GM23338 (cell line): ENCODE measurements at places on chromosomes 2 and 18. TPM values are rescaled to one million over a fixed set of nuclear protein-coding genes. Genes with fewer than 3 reads are reported as not detected.
A peak's percentile ranks its signal among the peaks of the same experiment; 100 is the strongest.

GRCh38 chr2:157056200-157056676 lies 201.3 kb upstream of the GALNT5 start:
- no peak overlapping the region for H3K4me3 ChIP-seq
- no peak overlapping the region for H3K27ac ChIP-seq
- no peak for DNase-seq
- no peaks in the 10 kb centered on the region for H3K4me1 ChIP-seq
- no peaks in the 10 kb centered on the region for H3K36me3 ChIP-seq
- no peaks in the 10 kb centered on the region for H3K27me3 ChIP-seq

GRCh38 chr2:236175548-236176150 lies 7.5 kb upstream of the GBX2 start:
- H3K36me3 ChIP-seq, result no peaks in the 10 kb centered on the region
- H3K4me3 ChIP-seq, result no peak overlapping the region
- DNase-seq, result no peak
- no peak overlapping the region for H3K27ac ChIP-seq

GRCh38 chr18:72637299-72637698 lies 93.2 kb upstream of the CBLN2 start:
- H3K27ac ChIP-seq, result no peak overlapping the region
- H3K4me1 ChIP-seq, result no peaks in the 10 kb centered on the region
- no peaks in the 10 kb centered on the region for H3K27me3 ChIP-seq
- no peak overlapping the region for H3K4me3 ChIP-seq
- DNase-seq, result no peak
- no peaks in the 10 kb centered on the region for H3K36me3 ChIP-seq

DNA sequence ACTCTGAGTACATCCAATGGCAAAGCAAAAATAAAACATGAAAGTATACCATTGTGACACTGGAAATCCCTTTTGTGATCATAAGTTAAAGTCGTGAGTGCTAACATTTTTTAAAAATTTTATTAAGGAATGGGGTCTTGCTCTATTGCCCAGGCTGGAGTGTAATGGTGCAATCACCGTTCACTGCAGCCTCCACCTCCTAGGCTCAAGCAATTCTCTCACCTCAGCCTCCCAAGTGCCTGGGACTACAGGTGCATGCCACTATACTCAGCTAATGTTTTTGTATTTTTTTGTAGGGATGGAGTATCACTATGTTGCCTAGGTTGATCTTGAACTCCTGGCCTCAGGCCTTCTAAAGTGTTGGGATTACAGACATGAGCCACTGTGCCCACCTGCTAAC lies 14.3 kb upstream of the TNFAIP6 start:
- H3K36me3 ChIP-seq, result no peaks in the 10 kb centered on the region
- no peak overlapping the region for H3K4me3 ChIP-seq
- H3K4me1 ChIP-seq, result peaks cover 20% of the 10 kb centered on the region

DNA sequence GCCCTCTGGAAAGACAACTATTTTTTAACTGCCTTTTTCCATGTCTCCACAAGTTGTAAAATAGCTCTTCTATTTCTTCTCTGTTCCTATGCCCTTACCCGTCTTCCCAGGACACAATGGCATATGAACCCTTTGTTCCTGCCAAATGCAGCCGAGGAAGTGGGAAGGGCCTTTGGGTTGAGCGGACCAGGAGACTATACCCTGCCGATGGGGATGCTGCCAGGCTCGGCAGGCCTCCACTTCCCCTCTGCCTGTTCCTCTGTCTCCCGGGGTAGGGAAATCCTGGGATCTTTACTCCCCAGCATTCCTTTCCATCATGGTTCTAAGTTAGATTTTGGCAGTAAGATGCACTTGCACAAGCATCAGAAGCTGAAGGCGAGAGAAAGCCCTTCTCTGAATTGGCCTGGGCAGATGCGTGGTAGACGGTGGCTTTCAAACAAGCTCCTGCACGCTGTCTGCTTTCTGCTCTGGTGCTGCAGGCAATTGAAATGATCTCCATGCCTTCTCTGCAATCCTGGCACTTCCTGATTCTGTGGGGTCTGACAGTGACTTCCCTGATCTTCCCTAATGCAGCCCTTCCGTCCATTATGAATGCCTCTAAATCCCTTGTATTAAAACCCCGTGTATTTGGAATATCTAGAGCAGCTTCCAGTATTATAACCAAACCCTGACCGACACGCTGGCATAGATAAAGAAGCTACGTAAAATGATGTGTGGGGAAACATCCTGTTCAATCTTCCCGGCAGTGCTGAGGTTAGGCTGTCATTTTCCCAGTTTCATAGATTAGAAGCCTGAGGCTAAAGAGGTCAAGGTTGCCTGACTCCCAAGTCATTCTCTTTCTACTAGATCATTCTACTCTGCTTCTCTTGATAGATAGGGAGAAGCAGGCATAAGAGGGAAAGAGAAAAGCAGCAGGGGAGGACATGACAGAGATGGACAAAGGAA lies 69.8 kb downstream of the MCFD2 start:
- no peak overlapping the region for H3K4me3 ChIP-seq
- no peaks in the 10 kb centered on the region for H3K36me3 ChIP-seq
- H3K27ac ChIP-seq, result no peak overlapping the region
- no peaks in the 10 kb centered on the region for H3K4me1 ChIP-seq
- DNase-seq, result no peak

GRCh38 chr2:119644186-119644585 lies 34.8 kb upstream of the TMEM177 start:
- H3K27ac ChIP-seq, result no peak overlapping the region
- no peaks in the 10 kb centered on the region for H3K36me3 ChIP-seq
- no peak overlapping the region for H3K4me3 ChIP-seq
- H3K4me1 ChIP-seq, result peaks cover 9% of the 10 kb centered on the region
- DNase-seq, result no peak

GRCh38 chr2:56034258-56034657 lies 110.7 kb upstream of the EFEMP1 start:
- no peak for DNase-seq
- H3K27me3 ChIP-seq, result no peaks in the 10 kb centered on the region
- H3K4me1 ChIP-seq, result no peaks in the 10 kb centered on the region

ACP1 gene
- total RNA-seq, result 189 and 213 TPM in 2 replicates

- peaks cover 33% of the 10 kb centered on the region for H3K4me1 ChIP-seq
- H3K4me3 ChIP-seq, result no peak overlapping the region
- H3K27me3 ChIP-seq, result no peaks in the 10 kb centered on the region
- peak; percentile 84 for DNase-seq
- no peak overlapping the region for H3K27ac ChIP-seq
Observed at GRCh38 chr2:207474863-207475485, 54.8 kb upstream of the CREB1 start.

GRCh38 chr2:121476684-121477083 lies 54.0 kb upstream of the RNU4ATAC start:
- DNase-seq, result no peak
- H3K4me1 ChIP-seq, result peaks cover 26% of the 10 kb centered on the region
- H3K27me3 ChIP-seq, result no peaks in the 10 kb centered on the region
- H3K4me3 ChIP-seq, result no peak overlapping the region
- H3K27ac ChIP-seq, result no peak overlapping the region
- no peaks in the 10 kb centered on the region for H3K36me3 ChIP-seq

GRCh38 chr2:237044281-237044680 lies 41.4 kb upstream of the COPS8 start:
- H3K36me3 ChIP-seq, result no peaks in the 10 kb centered on the region
- no peaks in the 10 kb centered on the region for H3K27me3 ChIP-seq
- no peak overlapping the region for H3K4me3 ChIP-seq
- H3K4me1 ChIP-seq, result peaks cover 9% of the 10 kb centered on the region
- H3K27ac ChIP-seq, result no peak overlapping the region
- DNase-seq, result no peak

DNA sequence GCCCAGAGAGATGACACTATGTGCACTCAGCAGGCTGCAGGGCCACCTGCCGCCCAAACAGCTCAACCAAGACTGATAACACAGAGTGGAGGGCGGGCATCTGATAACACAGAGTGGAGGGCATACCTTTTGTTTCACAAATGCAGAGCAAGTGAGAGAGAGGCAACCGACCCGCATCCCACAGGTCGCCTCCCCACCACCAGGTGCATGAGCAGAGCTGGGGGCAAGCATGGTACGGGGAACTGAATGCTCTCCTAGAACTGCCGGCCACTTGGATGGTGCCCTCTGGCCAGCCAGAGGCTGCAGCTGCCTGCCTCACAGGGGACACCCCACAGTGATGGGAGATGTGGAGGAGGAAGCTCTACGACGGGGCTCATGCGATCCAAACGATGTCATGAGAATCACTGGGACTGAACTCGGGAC lies 49.5 kb downstream of the ANO7 start:
- DNase-seq, result no peak
- no peaks in the 10 kb centered on the region for H3K27me3 ChIP-seq
- H3K4me3 ChIP-seq, result no peak overlapping the region
- H3K4me1 ChIP-seq, result no peaks in the 10 kb centered on the region
- no peak overlapping the region for H3K27ac ChIP-seq

GRCh38 chr18:31970617-31971016 lies 27.7 kb upstream of the TRAPPC8 start:
- H3K36me3 ChIP-seq, result no peaks in the 10 kb centered on the region
- H3K4me1 ChIP-seq, result no peaks in the 10 kb centered on the region
- DNase-seq, result no peak
- no peak overlapping the region for H3K4me3 ChIP-seq
- no peaks in the 10 kb centered on the region for H3K27me3 ChIP-seq

GPAT2 gene
- 2.0 and 2.2 TPM in 2 replicates for total RNA-seq

DNA sequence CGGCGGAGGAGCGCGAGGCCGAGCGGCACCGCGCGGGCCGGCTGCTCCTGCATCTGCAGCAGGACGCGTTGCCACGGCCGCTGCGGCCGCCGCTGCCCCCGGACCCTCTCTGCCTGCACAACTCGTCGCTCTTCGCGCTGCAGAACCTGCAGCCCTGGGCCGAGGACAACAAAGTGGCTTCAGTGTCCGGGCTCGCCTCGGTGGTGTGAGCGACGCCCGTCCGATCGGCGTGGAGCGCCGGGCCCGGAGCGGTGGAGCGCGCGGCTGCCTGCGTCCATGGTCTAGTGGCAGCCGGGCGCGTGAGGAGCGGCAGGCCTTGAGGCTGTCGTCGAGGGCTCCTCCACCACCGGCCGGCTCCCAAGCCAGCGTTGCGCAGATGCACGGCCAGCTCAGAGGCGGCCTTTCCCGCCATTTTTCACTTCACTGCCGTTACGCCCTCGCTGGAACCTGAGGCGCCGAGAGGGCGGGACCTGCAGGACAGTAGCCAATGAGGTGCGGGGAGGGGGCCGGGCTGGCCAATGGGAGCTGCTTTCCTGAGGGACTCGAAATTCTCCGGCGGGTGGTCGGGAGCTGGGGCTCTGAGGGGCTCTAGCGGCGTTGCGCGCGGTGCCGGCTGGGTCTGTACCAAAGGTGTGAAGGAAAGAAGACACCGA lies 1.9 kb downstream of the TLX2 start:
- no peak overlapping the region for H3K27ac ChIP-seq
- no peaks in the 10 kb centered on the region for H3K36me3 ChIP-seq
- H3K4me3 ChIP-seq, result peak overlapping the region; percentile 57
- peak; percentile 95 for DNase-seq

POTEE gene
- 0.12 and 0.97 TPM in 2 replicates for total RNA-seq

DNA sequence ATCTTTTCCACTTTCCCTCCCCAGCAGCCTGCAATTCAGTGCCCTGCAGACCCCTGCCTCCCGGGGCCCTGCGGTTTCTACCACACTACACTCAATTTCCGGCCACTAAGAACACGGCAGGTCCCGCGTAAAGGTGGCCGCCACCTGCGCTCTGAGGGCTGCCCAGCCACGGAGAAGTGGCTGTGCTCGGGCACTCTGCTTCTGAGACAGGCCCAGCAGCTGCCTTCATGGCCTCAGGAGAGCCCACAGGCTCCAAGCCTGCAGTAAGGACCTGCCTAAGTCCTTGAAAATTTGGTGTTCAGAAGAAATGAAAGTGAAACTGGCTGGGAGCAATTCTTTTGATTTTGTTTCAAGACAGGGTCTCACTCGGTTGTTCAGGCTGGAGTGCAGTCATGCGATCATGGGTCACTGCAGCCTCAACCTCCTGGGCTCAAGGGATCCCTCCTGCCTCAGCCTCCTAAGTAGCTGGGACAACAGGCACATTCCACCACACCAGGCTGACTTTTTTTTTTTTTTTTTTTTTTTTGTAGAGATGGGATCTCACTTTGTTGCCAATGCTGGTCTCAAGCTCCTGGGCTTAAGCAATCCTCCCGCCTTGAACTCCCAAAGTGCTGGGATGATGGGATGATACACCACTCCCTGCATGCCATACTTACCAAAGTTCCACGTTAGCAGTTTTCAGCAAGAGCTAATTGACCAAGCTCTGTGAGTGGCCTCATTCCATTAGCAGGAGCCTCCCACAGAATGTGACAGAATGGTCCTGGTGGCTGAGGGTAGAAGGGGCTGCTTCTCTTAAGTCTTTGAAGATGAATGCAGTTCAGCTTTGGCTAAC lies 14.6 kb upstream of the ALPP start:
- no peak overlapping the region for H3K27ac ChIP-seq
- DNase-seq, result no peak
- H3K4me3 ChIP-seq, result no peak overlapping the region
- H3K27me3 ChIP-seq, result no peaks in the 10 kb centered on the region
- H3K36me3 ChIP-seq, result no peaks in the 10 kb centered on the region
- H3K4me1 ChIP-seq, result no peaks in the 10 kb centered on the region; the same call in 1 of the 2 replicates

DNA sequence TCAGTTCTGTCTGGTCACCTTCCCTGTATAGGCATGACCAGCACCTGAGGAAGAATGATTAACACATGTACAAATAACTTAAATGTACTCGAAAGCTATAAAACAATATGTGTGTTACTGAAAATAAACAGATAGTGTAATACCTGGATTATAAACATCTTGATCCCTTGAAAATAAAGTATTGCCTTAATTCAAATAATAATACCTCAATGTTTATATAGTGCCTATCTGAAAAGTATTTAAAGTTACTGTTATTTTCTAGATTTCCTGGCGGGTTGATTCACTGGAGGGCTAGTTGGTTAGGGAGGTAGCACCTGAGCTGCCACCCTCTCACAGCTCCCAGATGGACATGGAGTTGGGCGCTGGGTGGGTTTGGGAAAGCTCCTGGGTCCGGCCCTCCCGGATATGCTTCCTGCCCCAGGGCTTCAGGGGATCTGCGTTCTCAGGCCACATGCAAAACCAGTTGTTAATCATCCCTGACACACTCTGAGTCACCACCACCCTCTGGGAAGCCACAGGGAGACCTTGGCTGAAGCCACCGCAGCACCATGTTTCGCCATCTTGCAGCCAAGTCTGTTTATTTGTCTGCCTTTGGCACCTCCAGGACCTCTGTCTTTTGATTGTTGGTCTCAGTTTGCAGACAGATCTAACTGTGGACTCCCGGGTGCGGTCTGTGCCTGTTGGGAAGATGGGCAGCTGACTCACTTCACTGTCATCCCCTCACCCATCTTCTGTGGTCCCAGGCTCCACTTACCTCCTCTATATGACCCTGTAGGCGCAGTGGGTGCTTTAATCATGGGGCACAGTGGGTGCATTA lies 35.3 kb downstream of the RAB31 start:
- H3K36me3 ChIP-seq, result no peaks in the 10 kb centered on the region
- peak; percentile 32 for DNase-seq
- peak overlapping the region; percentile 7 for H3K27ac ChIP-seq

SMCHD1 gene
- total RNA-seq, result 37.9 and 39.0 TPM in 2 replicates

DNA sequence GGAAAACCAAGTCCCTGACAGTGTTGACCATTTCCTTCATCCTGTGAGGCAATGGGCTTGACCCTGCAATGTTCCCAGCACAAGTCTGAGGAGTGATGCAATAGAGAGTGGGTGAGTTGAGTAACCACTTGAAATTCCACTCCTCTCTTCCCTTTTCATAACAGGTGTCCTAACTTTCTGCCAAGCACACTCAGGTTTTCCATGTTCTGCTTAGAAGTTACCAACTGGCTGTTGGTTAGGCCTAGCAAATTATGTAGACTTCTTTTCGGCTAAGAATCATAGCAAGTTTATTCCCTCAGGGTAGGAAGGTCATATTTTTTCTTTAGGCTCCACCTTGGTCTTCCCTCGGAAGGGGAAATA lies 11.5 kb downstream of the GNLY start:
- H3K27me3 ChIP-seq, result peaks cover 6% of the 10 kb centered on the region; the same call in 1 of the 2 replicates
- no peak for DNase-seq
- no peak overlapping the region for H3K27ac ChIP-seq
- H3K36me3 ChIP-seq, result no peaks in the 10 kb centered on the region
- H3K4me3 ChIP-seq, result no peak overlapping the region
